PC-9 (cell line): ENCODE measurements at places on chromosomes 4 and X. TPM values are rescaled to one million over a fixed set of nuclear protein-coding genes. Genes with fewer than 3 reads are reported as not detected.

DNA sequence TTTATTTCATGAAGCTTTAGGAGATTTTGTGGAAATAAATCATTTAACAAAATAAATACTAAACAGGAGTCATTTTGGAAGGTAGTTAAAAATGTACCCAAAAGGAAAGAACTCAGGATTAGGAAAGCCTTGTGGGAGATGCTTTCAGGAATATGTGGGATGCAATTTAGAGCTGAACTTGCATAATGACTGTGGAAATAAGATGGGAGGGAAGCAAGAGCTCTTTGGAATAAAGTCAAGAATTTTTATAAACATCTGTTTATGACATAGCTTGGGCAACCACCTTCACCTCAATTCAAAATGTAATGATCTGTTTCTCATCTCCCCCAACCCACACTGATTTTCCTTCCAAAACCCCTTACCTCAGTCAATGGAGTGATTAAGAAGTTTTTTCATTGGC lies 623.8 kb downstream of the FAT4 start:
- H3K4me3 ChIP-seq = no peak overlapping the region
- H3K4me1 ChIP-seq = no peaks in the 10 kb centered on the region
- no peaks in the 10 kb centered on the region for H3K27me3 ChIP-seq
- DNase-seq = no peak
- H3K36me3 ChIP-seq = no peaks in the 10 kb centered on the region
- H3K27ac ChIP-seq = no peak overlapping the region

DNA sequence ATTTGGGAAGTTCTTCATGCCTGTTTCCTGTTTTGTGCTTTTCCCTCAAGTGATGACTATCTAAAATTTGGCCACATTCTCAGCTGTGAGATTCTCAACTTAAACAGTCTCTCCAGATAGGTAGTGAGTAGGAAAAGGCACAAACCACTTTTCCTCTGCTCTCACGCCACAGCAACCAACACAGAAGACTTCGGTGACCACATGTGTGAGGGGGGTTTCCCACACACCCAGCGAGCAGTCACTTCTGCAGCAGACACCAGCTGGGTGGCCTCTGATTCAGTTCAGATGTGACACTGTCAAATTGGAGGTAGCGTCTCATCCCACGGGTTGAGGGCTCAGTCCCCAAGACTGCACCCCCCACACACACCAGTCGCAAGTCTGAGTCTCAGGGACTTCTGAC lies 25.1 kb upstream of the CLDN34 start:
- no peaks in the 10 kb centered on the region for H3K27me3 ChIP-seq
- DNase-seq = no peak
- H3K4me1 ChIP-seq = peaks cover 11% of the 10 kb centered on the region; the same call in 1 of the 2 replicates

GRCh38 chr4:99024481-99025275 lies 29.2 kb downstream of the METAP1 start:
- no peaks in the 10 kb centered on the region for H3K36me3 ChIP-seq
- H3K4me3 ChIP-seq = no peak overlapping the region
- no peak overlapping the region for H3K27ac ChIP-seq

DNA sequence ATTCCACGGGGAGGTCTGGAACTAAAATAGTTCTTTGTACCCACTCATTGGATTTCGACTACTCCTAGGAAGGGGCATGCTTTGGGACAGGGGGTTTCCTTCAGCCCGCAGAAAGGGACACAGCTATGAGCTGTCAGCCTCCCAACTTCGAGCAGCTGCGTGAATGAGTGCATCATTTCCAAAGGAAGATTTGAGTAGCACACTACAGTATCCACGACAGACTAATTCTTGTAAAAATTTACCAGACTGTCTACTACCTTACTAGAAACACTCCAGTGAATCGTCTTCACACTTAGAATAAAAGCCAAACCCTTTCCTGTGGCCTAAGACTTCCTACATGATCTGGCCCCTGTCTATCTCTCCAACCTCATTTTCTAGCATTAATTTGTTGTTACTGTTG lies 101.9 kb downstream of the MAOA start:
- no peak overlapping the region for H3K4me3 ChIP-seq
- DNase-seq = no peak
- no peaks in the 10 kb centered on the region for H3K36me3 ChIP-seq

DNA sequence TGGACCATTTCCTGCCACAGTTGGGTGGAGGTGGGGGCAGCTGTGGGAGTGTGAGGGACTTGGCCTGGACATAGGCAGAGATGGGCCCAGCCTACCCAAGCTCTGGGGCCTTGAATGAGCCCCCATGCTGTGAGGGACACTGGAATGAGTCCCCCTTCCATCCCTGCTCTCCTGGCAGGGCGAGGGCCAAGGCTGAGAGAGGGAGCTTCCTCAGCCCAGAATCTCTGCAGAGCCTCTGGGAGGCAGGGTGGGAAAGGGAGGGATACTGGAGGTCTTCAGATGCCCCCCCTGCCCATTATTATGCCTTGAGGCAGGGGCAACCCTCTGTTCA lies 124.5 kb upstream of the PJA1 start:
- H3K27me3 ChIP-seq = 0 out of 2 replicates have a peak, but pooled peaks cover 4% of the 10 kb centered on the region
- no peak for DNase-seq
- H3K4me1 ChIP-seq = no peaks in the 10 kb centered on the region
- no peaks in the 10 kb centered on the region for H3K36me3 ChIP-seq
- H3K4me3 ChIP-seq = no peak overlapping the region
- H3K27ac ChIP-seq = no peak overlapping the region

Gene RASSF6
- total RNA-seq = 0.40 and 0.59 TPM in 2 replicates

Gene RHOXF2
- not detected in 2 replicates for total RNA-seq

Gene ABCE1
- 55.1 and 60.6 TPM in 2 replicates for total RNA-seq

Gene BDH2
- total RNA-seq = 9.5 and 10.1 TPM in 2 replicates

Gene ARHGAP24
- total RNA-seq = 2.2 and 5.4 TPM in 2 replicates
